ENCODE measurements at places on chromosomes 11 and 22.

- peak; percentile 66 for DNase-seq
Observed at GRCh38 chr11:26276798-26277424, 55.0 kb upstream of the ANO3 start.

DNA sequence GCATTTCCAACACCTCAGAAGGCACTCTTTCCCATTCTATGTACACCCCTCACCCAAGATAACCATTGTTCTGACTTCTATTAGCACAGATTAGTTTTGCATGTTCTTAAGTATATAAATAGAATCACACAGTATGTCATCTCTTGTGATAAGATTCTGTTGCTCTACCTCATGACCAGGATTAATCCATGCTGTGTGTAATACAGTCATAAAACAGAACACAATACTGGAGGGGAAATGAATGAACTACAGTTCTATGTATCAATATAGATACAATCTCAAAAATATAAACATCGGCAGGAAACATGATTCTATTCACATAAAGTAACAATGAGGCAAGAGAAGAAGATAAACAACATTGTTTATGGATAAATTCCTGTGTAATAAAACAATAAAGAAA is 151.5 kb downstream of the ATG16L2 start:
- peak; percentile 41 for DNase-seq

DNA sequence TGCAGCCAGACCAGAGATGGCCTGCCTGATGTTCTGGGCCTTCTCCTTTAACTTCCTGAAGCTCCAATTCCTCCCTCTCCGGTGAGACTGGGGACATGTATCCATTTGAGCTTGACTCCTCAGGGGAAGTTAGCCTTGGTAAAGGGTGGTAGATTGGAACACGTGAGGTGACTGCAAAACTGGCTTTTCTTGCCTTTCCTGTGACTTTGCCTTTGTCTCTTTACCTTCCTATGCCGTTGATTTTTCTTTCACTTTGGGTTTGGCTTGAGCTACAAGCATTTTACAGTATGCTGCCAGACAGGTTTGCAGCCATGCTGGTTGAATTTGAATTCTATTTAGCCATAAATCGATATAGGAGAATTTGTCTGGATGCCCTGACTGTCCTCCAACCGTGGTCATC is 16.8 kb upstream of the GLYATL1 start:
- no peak for DNase-seq

GRCh38 chr22:23539135-23539838 is 40.8 kb downstream of the IGLL1 start:
- DNase-seq = peak; percentile 75

Measured in iris pigment epithelial cell (primary cell).